AG20443 (cell line): ENCODE measurements at places on chromosomes 2 and 18.
A peak's percentile ranks its signal among the peaks of the same experiment; 100 is the strongest.

GRCh38 chr18:58300867-58301266 lies 256.8 kb downstream of the NEDD4L start:
- no peak for DNase-seq

GRCh38 chr18:48393170-48393569 lies 16.0 kb downstream of the ZBTB7C start:
- no peak for DNase-seq

DNA sequence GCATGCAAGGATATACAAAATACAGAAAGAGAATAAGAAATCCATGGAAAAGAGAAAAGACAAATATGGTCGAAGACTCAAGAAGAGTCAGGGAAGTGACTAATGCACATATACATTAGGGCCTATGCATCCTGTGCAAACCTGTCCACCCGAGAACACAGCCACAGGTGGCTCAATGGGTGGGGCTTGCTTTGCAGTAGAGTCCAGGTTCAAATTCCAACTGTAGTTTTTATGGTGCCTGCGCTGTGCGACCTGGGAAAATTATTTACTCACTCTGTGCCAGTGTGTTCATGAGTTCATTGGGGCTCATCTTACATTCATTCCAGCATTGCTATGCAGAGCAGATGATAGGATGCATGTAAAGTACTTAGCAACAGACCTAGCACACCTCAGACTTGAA lies 244.7 kb downstream of the CTNNA2 start:
- no peak for DNase-seq

- peak; percentile 63 for DNase-seq
Measured at GRCh38 chr2:44362207-44363015, 664 bp downstream of the CAMKMT start.

- DNase-seq = no peak
Measured at GRCh38 chr2:3121601-3122000, 256.0 kb downstream of the EIPR1 start.
